ENCODE measurements at places on chromosomes 3 and 15.

DNA sequence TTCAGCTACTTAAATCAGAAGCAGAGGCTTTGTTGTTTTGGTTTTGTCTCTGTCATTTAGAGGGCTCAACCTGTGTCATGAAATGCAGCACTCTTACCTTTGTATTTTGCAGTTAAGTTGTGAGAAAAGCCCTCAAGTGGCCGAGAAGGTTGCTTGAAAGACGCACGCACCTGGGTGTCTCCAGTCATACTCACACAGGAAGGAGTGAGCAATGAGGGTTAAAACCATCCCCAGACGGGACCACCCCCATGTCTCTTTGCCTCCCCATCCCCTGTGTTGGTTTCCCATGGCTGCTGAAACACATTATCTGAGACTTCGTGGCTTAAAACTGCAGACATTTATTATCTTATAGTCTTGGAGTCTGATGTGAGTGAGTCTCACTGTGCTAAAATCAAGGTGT, 376.1 kb upstream of the CFAP20DC start:
- DNase-seq: no peak

DNA sequence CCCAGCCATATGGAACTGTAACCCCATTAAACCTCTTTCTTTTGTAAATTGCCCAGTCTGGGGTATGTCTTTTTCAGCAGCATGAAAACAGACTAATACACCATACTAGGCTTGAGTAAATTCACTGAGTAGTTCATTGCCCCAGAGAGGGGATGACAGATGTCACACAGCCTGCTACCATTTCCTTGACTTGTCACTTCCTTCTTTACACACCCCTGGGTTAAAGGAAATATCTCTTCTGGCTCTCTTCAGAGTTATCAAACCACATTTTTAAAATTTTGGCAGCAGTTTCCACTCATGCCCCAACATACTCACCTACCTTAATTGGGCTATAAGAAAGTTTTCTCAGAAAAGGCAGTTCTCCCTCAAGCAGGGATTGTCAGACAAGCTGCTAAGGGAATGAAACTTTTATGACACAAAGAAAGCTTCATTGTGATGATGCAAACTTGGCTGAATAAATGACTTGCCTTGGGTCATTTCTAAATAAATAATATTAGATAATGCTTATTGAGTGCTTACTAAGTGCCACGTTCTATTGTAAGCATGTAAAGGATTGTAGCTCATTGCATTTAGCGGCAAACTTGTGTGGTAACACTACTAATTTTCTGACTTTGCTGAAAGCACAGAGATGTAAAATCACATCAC, 68.0 kb upstream of the RBMS3 start:
- no peak for DNase-seq

DNA sequence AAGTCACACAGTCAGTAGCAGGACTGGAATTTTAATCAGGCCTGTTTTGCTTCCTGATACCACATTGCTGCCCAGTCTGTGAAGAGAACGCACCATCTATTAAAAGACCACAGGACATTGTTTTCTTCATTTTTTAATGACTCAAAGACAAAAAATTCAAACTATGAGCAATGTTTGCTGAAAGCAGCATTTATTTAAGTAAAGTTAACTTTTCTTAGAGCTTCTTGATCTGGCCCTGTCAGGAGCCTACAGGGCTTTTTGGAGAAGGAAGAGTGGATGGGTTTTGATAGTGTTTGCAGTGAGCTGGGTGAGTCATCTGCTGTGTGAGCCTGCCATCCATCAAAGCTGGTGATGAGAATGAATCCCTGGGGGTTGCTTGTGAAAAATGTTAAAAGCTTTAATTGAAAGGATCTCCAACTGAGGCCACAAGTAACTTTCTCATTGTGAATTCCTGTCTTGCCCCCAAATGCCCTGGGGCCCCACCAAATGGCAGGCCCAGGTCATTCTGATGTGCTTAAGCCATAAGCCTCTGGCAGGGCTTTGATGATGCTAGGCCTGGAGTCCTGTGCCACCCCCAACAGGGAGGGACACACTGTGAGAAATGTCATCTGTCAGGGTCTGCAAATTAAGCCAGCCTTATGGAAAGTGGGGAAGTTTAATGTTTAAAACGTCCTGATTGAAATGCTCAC, 136.2 kb upstream of the PFN2 start:
- no peak for DNase-seq

DNA sequence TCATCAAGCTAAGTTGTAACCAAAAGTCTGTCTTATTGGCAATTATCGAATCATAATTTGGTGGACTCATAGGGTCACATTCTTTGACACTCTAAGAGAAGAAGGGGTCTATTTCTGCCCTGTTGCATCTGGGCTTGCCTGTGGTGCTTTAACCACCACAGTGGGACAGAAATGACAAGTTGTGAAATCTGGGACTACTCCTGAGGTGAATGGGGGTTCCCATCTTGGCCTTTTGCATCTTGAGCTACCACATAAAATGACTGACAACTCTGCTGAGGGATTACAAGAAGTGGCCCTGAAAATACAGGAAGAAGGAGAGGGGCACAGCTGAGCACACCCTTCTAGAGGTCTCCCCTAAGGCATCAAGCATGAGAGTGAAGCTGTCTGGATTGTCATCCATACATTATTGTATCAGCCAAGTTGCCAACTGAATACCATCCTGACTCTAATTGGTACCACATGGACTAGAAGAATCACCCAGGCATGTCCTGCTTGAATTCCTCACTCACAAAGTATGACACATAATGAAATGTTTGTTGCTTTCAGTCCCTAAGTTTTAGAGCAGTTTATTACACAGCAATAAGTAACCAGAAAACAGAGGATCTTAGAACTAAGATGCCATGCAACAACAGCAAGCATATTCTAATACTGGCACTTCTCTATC, 306.5 kb downstream of the ROBO1 start:
- no peak for DNase-seq

DNA sequence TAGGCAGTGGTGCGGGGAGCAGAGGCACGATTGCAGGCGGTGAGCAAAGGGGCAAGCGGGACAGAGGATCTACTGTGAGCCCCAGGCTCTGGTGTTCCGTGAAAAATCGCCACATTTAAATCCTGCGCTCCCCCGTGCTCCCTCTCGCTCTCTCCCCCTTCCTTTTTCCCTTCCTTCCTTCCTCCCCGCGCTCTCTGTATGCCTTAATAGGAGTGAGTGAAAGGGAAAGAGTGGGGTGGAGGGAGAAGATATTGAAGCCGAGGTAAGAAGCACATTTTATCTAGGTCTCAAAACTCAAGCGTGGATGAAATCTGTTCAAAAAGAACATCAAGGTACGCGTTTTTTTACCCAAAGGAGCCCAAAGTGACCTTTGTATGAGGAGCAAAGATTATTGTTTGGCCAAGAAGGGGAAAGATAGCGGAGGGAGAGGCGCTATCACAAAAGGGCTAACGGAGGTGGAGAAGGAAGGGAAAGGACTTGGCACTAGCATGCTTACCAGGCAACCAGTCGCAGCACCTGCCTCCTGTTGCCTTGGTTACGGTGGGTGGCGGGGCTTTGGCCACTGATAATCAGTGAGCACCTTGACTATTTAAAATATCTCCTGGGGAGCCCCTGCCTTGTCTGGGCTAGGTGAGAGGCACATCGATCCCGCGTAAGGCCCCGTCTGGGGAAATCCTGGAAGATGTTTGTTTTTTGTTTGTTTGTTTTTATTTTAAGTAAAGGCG, 14.9 kb upstream of the AEN start:
- no peak for DNase-seq

DNA sequence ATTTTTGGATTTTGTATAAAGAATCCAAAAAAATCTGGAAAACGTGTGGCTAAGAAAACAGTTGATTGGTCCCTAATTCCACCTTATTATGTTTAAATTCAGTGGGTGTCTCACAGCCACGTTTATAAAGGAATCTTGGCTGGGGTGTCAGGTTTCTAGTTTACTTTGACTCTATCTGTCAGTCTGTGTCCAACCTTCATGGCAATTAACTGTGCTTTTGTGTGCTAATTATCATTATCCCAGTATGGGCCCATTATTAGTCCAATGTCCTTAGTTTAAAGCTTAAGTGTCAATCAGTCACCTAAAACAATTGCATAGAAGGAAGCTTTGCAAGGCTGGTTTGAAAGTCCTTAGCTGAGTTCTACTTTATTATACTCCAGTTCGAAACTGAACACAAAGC, 3.7 kb upstream of the CNTN4 start:
- no peak for DNase-seq

DNA sequence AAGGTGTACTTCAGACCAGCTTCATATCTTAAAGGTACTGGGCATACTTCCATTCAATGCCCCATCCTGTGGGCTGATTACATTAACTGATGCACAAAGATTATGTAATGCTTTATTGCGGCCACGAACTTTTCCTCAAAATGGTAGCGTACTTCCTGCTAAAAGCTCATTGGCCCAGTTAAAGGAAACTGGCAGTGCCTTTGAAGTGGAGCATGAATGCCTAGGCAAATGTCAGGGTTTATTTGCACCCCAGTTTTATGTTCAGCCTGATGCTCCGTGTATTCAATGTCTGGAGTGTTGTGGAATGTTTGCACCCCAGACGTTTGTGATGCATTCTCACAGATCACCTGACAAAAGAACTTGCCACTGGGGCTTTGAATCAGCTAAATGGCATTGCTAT, 3.4 kb downstream of the SKIL start:
- DNase-seq: no peak

GRCh38 chr3:188231456-188231855, 77.5 kb downstream of the LPP start:
- no peak for DNase-seq

DNA sequence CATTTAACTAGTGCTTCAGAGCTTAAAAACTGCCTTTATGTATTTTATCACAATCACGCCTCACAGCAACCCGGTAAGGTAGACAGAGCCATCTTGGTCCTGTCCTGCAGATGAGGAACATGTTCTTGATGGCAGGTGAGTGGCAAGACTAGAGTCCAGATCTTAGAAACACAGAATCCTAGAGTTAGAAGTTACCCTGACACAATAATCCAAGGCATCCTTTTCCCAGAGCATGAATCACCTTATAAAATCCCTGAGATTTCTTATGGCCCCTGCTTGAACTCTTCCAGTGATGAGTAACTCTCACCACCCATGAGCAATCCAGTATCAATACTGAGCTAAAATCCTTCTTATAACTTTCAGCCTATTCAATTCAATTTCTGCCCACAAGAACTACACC, 16.9 kb downstream of the POPDC2 start:
- DNase-seq: no peak

GRCh38 chr15:44188795-44189194, 6.3 kb downstream of the FRMD5 start:
- DNase-seq: no peak

DNA sequence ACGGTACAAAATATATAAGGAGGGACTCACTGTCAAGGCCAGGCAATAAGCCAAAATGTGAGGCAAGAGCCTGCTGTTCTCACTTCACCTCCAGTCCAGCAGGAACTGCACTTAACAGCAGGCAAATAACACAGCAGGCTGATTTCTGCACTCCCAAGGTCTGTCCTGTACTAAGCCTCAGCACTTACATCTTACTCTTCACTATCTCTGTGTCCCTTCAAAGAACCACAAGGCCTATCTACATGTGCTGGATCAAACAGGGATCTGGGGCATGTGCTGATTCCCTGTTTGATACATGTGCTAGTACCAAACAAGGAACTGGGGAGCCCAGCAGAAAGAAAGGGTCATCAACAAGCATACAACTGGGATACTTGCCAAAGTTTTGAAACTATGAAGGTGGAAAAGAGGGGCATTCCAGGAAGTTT, 22.2 kb downstream of the UACA start:
- DNase-seq: peak; percentile 75

DNA sequence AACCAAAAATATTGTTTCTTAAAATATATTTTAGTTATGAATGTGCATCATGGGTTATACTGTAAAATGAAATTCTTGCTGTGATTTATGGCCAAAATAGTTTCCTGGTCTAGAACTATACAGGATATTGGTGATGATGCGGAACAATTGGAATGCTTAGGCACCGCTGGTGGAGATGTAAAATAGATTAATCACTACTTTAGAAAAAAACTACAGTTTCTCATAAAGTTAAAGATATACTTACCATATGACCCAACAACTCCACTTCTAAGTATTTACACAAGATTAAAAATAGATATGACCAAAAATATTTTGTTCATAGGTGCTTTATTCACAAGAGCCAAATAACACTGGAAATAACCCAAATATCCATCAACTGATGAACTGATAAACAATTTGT, 126.7 kb downstream of the TUSC7 start:
- DNase-seq: no peak

Measured in Right ventricle myocardium superior (tissue), 1 donor.